Islet precursor cell (in vitro differentiated cells): ENCODE measurements at places on chromosomes 3 and 15.
A peak's percentile ranks its signal among the peaks of the same experiment; 100 is the strongest.

DNA sequence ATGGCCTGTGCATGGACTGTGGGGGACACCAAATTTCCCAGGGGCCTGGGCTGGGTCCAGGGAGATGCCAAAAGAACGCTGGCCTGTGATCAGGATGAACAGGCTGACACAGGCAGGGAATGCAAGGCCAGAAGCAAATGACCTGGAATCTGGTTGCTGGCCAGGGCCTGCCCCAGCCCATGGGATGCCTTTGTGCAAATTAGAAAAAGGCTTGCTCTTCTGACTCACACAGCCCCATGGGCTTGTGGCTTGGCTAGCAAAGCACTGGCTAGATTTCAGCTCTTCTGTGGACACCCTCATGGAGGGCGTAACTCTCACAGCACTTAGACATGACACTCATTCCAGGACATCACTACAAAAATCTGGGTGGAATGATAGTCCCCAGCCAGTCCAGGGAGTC, 356.0 kb downstream of the SHQ1 start:
- DNase-seq = peak; percentile 95

DNA sequence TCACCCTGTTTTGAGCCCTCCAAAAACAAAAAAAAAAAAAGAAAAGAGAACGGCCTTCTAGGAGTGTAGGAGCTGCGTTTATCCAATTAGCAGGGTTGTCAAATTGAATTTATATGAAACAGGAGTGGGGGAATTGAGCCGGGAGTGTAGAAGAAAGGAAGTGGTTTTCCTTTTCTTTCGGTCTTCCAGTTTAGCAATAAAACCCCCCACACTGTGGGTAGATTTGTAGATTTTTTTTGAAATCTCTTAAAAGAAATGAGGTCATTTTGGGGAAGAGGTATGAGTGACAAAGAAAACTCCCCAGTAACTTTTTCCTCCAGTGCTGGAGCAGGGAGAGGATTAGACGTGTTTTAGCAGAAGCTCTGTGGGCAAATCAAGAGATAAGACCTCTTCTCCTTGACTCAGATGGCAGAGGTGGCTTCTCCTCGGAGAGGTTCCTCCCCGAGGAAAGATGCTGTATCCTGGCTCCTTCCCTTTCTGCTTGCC, 30.8 kb downstream of the BOC start:
- no peak for DNase-seq

DNA sequence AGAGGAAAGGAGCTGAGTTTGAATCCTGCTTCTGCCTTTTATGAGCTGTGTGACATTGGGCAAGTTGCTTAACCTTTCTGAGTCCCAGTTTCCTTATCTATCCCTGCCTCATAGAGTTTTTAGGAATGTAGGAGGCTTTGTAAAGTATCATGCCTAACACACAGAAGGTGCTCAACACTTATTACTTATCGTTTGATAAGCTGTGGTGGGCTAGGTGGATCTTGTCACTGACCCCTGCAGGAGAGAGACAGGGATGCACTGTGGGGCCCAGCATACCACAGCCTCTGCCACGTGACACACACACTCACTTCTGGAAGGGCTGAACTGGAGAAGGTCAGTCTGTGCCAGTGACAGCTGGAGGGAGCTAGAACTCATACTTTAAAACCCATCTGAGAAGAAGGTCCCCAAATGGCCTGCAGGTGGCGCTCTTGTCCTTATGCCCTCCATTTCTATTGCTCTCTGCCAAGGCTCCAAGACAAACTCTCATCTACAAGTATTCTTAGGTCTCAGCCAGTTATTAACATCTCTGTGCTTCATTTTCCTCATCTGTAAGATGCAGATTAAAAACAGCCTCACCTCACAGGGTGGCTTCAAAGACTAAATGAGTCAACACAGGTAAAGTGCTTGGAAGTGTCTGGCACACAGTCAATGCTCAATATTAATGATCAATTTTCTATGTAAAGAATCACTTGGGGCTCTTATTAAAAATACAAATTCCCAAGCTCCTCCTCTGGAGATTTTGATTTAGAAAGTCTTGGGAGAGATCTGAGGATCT, 57.5 kb upstream of the HACD2 start:
- DNase-seq = peak; percentile 96

GRCh38 chr15:77988347-77989295, 88.9 kb downstream of the TBC1D2B start:
- DNase-seq = peak; percentile 52

DNA sequence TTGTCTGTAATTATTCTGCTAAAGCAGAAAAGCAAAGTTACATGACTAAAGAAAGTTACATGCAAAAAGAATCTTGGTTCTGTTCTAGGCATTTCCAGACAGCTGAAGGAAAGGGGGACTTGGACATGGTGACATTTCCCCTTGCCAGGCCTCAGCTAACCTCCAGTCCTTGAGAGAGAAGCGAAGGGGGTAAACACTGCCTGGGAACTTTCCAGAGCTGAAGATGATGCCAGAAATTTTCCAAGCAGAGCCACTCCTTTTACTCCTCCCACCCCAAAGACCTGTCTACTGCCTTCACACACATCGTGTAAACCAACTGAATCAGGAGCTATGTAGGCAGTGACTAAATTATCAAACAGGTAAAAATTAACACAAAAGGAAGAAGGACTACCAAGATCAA, 5.4 kb downstream of the MEX3B start:
- DNase-seq = no peak

DNA sequence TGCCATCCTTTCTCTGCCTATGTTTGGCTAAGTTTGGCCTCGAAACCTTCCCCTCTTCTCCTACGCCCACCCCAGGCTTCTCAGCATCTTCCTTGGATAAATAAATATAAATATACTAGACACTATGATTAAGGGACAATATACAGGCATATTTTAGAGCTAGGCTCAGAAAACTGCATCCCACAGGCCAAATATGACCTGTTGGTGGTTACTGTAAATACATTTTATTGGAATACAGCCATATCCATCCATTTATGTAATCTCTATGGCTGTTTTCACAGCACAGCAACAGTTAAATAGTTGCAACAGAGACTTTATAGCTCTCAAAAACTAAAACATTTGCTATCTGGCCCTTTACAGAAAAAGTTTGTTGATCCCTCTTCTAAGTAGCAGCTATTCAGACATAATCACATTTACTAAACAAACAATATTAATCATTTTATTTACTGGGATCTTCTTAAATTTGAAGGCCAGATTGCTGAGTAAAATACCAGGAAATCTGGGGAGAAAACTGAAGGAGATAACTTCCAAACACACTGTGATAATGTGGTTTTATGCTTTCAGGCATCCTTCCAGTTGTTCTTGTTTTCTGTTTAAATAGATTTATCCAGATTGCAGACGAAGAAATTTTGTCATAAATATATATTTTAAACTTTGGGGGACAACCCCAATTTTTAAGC, 269.7 kb upstream of the THRB start:
- DNase-seq = no peak

DNA sequence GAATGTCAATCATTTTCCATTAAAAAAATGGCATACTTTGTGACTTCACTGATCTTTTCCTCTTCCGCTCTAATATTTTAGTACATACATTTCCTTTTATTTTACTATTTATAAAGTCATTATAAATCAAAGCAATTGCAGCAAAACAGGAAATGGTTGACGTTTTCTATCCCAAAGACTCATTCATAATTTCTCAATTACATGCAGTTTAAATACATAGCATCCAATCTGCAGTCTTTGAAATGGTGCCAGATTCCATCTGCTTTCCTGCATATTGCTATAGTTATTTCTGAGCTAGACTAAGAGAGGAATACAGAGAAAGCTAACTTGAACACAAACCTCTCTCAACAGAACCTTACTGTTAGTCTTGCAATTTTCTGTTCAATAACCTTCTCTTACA, 179.8 kb downstream of the ZPLD1 start:
- no peak for DNase-seq

DNA sequence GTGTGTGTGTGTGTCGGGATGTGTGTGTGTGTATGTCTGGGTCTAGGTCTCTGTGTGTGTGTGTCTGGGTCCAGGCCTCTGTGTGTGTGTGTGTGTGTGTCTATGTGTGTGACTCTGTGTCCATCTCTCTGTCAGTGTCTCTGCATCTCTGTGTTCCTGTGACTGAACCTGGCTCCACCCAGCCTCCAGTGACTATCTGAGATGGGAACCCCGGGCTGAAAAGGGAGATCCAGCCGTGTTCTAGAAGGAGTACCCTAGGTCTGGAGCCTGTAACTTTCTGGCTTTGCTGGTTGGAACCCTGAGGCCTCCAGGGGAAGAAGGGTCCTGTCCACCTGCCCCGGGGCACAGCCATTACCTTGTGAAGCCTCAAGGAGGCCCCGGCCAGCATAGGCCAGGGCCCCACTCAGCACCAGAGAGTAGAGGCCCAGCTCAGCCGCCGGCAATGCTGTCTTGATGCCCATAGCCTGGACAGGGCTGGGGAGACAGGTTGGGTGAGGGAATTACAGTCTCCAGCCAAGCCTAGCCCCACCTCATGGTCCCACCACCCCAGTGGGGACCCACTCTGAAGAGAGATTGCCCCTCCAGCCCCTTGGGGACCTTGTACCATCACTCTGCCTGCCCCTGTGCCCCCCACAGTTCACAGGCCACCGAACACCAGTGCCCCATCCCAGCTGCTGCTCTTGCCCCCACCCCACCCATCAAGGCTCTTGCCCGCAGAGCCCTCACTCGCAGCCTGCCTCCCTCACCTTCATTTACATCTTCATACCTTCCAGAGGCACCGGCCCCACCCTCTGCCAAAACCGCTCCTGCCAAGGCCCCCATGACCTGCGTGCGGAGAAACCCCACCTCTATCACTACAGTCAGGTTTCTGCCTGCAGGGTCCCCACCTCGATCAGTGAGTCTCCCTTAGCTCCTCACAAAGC, 2.0 kb downstream of the HHATL start:
- peak; percentile 33 for DNase-seq

GRCh38 chr3:162718697-162719096, 1222.1 kb downstream of the OTOL1 start:
- DNase-seq = no peak

- no peak for DNase-seq
Observed at GRCh38 chr3:121748680-121749275, 763 bp downstream of the GOLGB1 start.

- no peak for DNase-seq
Observed at GRCh38 chr3:157329551-157329950, 107.1 kb upstream of the PTX3 start.

- no peak for DNase-seq
Observed at GRCh38 chr3:103388214-103388613, 953.4 kb downstream of the ZPLD1 start.

DNA sequence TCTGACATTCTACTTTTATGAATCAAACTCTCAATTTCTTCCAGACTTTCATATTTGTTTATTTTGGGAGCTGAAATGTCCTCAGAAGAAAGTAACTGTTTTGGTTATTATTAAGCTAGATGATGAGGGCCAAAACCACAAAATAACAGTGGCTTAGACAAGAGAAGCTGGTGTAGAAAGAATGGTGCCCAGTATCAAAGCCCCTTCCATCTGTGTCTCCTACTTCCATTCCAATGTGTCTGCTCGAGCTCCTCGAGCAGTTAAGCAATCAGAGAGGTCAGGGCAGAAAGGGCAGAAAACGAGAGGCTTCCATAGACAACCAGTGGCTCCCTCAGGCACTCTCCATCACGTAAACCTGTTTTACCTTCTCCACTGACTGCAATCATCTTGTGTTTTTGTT, 59.7 kb upstream of the MAGI1 start:
- no peak for DNase-seq

DNA sequence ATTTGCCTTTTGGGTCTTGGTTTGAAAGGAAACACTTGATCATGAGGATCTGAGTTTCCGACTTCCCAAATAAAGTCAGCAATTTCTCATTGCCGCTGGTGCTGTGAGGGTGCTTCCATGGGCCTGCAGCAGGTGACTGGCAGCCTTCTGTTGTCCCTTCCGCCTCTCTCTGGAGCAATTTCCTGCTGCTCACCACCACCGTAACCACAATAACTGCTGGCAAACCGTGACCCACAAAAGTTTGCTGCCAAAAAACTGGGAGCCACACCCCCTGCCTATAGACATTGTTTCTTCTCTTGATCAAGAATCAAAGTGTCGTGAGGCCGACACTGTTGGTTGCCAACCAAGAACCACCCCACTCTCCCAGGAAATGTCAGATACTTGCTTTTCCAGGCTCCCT, 164.0 kb downstream of the NR2F2 start:
- no peak for DNase-seq

DNA sequence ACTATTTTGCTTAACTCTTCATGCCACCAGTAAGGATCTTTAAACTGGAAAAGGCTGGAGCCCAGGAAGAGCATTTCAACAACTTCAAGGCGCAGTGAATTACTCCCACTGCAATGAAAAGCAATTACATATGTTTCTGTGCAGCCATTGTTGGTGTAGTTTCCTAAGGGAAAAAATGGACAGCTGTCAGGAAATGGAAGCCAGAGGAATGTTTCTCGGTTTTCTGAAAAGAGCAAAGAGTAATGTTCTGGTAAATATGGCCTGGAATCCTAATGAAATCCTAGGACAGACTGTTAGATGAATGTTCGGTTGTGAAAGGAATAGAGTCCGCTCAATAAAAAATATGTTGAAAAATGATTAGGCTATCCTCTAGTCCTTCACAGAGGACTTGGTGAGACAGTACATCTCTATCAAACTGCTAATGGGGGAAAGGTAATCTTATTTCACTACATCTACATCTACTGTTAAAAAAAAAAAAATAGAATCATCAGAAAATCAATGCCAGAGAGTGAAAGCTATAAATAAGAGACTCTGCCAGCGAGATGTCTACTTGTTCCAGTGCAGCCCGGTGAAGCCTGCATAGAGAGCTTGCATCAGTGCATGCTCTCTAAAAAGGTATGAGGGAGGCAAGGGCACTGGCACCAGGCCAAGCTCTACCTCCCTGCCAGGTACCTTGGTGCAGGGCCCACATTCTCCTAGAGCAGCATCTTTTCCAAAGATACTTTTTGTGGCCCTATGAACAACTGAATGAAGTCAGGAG, 68.2 kb upstream of the TJP1 start:
- no peak for DNase-seq

GRCh38 chr3:58281069-58281468, 25.0 kb upstream of the RPP14 start:
- DNase-seq = peak; percentile 22

- DNase-seq = no peak
Observed at GRCh38 chr3:186254676-186255650, 107.1 kb downstream of the DGKG start.

DNA sequence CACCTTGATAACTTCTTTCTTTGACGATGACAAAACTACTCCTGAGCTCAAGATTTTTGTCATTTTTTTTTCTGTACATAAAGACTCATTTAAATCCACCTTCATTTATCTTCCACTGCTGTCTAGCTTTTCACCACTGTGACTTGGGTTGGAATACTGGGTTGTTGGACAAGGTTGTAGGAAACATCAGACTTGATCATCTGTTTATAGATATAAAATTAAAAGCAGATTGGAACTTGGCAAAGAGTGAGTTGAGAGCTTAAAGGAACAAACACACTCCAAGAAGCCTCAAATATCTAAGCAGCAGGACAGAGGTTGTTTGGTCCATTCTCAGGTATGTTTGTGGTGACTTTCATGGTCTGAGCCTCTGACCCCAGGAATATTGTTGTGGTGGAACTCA, 141.7 kb upstream of the NDN start:
- no peak for DNase-seq
